Cerebellar nuclear complex (tissue), 1 donor: ENCODE measurements at places on chromosomes 4 and X.

- no peak for DNase-seq
Measured at GRCh38 chr4:80361329-80361900, 25.9 kb downstream of the CFAP299 start.

GRCh38 chr4:61501812-61502211, 301.7 kb downstream of the ADGRL3 start:
- DNase-seq, result peak; percentile 26

GRCh38 chr4:148448141-148448540, 5.9 kb upstream of the NR3C2 start:
- no peak for DNase-seq

- DNase-seq, result no peak
Measured at GRCh38 chr4:56879996-56880395, 27.7 kb upstream of the REST start.

GRCh38 chr4:89101256-89102161, 9.8 kb upstream of the TIGD2 start:
- DNase-seq, result no peak

- no peak for DNase-seq
Measured at GRCh38 chr4:4685810-4686795, 144.3 kb upstream of the STX18 start.

- no peak for DNase-seq
Measured at GRCh38 chr4:101421386-101421785, 74.1 kb upstream of the PPP3CA start.

- no peak for DNase-seq
Measured at GRCh38 chr4:163251204-163251603, 81.2 kb downstream of the NPY1R start.

GRCh38 chr4:119679251-119679650, 50.6 kb upstream of the PDE5A start:
- no peak for DNase-seq

DNA sequence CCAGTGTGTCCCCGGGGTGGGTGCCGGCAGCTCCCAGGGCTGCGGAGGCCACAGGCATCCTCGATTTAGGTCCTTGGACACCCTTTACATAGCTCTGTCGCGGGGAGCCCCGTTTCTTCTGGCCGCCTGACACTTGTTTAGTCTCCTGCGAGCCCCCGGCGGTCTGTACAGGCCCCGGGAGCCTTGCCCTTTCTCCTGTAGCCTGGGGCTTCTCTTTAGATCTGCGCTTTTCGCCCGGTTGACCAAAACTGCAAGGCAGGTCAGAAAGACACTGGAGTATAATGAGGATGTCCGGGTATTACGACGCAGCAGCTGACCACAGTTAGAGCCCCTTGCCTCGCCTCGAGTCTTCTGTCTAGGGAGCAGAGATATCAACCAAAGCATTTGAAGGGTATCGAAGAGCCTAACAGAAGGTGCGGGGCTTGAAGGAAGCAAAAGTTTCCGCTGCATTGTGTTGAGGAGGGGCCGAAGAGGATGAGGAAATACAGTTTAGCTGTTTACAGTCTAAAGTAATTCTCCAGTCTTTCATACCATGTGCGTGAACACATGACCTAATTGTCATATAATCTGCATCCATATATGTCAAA, 479 bp downstream of the BRCC3 start:
- DNase-seq, result no peak
